WERI-Rb-1 (cell line): ENCODE measurements at places on chromosomes 11 and 22.

DNA sequence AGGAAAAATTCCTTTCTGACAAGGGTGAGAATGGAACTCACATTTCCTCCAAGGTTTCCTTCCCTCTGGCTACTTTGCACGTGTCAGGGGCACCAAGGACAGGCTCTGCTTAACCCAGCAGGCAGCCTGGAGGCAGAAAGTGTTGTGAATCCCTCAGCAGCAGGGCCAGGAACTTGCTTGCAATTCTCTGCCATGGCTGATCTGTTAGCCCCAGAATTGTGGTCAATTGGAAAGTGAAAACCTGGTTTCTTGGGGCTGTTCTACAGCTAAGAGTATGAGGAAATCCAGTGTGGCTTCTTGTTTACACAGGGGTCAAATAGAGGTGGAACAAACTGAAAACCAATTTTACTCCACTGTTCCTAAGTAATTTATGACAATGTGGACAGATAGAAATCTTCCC is 38.3 kb upstream of the CEP295 start:
- peak; percentile 13 for DNase-seq

DNA sequence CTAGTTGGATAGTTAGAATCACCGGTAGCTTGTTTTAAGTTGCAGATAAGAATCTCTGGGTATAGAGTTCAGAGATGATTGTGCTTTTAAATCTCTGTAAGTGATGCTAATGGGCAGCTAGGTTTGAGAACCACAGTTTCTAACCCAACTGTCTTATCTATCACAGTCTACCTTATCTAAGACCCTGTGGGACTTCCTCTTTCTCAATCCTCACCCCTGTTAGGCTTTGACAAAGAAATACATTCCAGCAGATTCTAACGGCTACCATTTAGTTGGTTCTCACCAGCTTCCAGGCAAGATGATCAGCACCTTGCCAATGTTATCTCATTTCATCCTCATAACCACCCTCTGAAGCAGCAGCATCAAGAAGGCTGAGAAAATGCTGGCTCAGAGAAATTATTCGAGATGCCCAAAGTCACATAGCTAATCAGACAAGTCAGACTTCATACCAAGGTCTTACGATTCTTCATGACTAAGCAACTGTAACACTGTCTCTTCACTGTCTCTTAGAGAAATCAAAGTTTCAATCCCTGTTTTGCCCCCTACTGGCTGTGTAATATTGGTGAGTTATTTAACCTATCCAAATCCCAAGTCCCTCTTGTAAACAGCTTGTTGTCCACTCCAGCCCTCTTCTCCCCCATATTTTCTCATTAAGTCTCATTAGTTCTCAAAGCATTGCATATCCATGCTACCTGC is 192.4 kb upstream of the API5 start:
- DNase-seq = no peak

GRCh38 chr11:58837707-58838388 is 6.7 kb downstream of the GLYATL2 start:
- DNase-seq = no peak

DNA sequence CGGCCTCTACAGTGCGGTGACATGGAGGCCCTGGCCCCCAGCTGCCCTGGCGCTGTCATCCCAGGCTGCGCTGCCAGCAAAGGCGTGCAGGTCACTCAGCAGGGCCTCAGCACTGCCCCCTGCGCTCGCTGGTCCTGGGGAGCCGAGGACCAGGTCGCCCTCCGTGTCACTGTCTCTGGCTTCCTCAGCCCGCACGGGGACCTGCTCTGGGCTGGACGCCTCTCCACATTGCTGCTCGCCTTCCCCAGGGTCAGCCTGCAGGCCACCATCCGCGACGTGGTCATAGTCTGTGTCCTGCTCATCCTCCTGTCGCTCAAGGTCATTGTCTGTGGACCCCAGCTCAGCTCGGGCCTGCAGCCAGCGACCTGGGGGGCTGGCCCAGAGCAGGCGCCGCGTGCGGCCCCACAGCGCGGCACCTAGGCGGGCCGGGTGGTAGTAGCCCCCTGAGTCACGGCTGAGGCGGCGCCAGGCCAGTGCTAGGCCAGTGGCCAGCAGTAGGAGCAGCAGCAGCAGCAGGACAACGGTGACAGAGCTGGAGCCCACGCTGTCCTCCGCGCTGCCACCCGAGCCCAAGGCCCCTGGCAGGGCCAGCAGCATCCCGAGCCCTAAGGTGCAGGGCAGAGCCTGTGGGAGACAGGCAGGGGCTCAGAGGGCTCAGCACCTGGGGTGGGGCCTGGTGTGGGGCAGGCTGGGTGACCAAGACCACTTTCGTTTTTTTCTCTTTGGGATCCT is 1.6 kb downstream of the PTPRCAP start:
- DNase-seq = no peak

- no peak for DNase-seq
Observed at GRCh38 chr22:39439170-39439569, 17.6 kb upstream of the MGAT3 start.

DNA sequence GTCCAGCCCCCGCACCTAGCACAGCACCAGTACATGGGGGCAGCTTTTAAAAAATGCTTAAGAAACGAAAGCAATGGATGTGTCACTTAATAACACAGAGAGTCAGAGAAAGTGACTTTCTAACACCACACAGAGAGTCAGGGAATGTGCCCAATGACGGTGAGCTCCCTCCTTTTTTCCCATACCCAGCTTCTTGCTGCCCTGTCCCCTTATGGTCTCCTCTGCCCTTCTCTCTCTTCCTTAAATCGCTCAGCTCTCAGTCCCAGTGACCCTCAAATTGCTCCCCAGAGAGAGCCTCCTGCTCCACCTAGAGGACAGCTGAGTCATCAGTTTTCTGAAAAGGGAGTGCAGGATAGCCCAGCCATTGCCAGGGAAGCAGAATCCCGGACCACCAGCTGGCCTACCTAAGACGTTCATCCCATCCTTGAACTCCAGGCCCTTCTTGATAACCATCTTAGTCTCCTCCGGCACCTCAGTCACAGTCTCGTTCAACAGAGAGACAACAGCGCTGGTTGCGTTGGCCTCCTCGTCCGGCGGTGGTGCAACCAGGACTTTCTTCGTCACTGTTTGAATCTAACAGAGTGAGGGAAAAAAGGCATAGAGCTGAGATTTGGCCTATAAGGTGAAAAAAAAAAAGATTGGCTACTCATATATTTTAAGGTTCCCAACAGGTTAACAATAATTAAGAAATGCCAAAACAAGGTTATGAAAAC is 113.5 kb downstream of the SLC1A2 start:
- DNase-seq = peak; percentile 16

GRCh38 chr11:30585125-30585891 is 845 bp downstream of the MPPED2 start:
- peak; percentile 44 for DNase-seq

DNA sequence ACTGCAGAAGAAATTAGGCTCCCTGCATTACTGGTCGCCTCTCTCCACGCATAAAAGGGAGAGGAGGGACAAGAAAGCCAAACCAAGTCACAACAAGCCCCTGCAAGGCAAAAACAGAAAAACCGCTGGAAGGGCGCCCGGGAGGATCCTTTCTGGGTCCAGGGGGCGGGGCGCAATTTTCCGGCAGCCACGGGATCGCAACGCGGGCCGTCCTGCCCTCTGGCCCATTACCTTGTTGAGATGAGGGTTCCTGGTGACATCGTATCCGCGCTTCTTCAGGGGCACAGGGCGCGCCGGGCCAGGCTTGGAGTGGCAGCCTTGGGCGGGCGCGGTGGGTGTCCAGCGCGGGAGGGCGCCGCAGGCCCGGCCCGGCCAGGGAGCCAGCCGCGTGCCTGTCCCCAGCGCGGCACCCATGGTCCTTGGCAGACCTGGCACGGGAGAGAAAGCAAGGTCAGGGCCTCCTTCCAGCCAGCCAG is 847 bp downstream of the ME3 start:
- peak; percentile 65 for DNase-seq

DNA sequence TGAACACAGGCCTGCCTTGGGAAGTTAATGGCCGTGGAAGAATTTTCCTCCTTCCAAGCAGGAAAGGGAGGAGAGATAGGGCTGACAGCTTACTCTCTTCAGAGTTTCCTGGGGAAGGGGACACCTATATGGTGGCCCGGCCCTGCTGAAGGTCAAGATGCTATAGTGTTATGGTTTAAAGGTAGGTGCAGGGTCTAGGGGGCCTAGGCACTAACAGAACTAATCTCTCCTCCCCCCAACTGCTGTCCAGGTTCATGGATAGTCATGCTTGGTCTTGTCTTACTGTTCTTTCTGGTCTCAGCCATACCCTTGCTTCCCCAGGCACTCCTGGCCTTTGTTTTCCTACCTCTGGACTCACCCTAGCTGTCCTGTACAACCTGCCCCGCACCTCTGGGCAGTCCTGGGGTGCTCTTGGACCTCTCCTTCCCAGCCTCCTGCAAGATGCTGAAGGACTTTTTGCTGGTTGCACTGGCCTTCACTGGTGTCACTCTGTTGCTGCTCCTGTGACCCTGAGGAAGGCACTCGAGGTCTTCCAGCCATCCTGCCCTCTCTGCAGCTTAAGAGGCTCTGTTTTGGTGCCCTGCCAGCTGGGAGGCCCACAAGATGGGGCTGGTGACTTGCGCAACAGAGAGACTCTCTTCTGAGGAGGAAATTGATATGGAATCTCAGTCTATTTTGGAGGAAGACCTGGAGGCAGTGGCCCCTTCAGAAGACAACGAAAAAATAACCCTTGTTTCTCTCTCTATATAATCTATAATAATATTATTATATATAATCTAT is 17.9 kb downstream of the SEC14L3 start:
- peak; percentile 47 for DNase-seq

- DNase-seq = no peak
Observed at GRCh38 chr11:24386546-24387397, 110.1 kb upstream of the LUZP2 start.

GRCh38 chr11:68584097-68584496 is 100.2 kb upstream of the GAL start:
- peak; percentile 54 for DNase-seq

GRCh38 chr11:83571302-83571701 is 285.1 kb upstream of the CCDC90B start:
- DNase-seq = no peak

DNA sequence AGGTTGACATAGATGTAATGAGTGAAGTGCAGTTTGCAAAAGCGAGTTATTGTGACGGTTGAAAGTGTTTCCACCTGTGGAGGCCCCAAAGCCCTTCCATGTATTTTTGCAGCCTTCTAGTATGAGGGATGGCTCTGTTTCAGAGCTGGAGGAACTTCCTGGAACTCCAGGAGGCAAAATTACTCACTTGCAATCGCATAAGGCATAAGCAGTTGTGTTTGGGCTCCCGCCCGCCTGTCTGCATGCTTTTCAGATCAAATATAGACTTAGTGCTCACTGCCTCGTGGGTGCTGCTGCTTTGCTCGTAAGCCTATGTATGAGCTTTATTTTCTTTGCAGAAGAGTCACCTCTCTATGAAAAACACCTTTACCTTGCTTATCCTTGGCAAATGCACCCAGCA is 146.8 kb upstream of the LARGE1 start:
- DNase-seq = no peak

DNA sequence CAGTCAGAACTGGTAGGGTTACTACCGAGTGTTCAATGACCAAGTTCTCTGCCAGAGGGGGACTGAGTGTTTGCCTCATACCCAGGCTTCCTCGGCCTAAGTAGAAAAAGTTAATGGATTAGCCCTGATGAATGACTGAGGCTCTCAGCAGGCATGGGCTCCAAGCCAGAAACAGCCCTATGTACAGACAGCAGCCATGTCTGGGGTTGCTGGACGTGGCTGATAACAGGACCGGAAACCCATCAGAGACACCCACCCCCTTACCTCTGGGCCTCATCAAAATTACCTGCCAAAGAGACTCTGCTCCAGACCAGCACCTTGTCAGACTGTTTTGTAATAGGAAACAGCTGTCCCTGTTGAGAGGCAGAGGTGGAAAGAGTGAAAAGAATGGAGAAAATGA is 351.4 kb downstream of the ETS1 start:
- no peak for DNase-seq

- no peak for DNase-seq
Observed at GRCh38 chr11:67644472-67645418, 5.2 kb upstream of the TBX10 start.

- no peak for DNase-seq
Observed at GRCh38 chr11:93577286-93577685, 34.1 kb upstream of the SMCO4 start.

DNA sequence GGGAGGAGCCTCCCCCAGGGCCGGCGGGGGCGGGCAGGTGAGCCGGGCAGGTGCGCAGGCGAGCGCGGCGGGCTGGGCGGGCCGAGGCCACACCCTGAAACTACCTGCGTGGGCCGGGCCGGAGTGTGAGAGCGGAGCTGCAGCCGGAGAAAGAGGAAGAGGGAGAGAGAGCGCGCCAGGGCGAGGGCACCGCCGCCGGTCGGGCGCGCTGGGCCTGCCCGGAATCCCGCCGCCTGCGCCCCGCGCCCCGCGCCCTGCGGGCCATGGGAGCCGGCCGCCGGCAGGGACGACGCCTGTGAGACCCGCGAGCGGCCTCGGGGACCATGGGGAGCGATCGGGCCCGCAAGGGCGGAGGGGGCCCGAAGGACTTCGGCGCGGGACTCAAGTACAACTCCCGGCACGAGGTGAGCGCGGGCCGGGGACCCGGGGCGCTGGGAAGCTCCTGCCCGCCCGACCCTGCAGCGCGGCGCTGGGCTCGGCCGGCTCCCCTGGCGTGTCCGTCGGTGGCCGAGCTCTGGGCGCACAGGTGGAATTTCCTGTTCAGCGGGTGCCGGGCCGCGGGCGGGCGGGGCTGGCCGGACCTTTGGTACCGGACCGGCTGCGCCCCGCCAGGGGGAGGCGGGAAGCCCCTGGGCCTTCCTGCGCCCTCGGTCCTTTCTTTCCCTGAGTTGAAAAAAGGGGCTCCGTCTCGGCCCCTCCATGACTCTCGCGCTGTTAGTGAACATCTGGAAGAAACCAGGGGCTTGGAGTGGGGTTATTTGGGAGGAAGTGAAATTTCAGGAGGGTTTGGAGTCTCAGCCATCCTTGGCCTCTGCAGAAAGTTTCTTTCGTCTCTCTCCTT is at the start of gene ST14:
Gene ST14, plus strand, starts transcription at position 126 of the 841 bp plus-strand sequence. Its CDS starts 198 bp downstream, at position 324.
- no peak for DNase-seq

GRCh38 chr11:73252577-73253191 is 19.5 kb upstream of the P2RY6 start:
- peak; percentile 35 for DNase-seq
